Inflammatory macrophage treated with lipopolysaccharide for 4 hours (primary cell): ENCODE measurements at places on chromosomes 6 and 20.

DNA sequence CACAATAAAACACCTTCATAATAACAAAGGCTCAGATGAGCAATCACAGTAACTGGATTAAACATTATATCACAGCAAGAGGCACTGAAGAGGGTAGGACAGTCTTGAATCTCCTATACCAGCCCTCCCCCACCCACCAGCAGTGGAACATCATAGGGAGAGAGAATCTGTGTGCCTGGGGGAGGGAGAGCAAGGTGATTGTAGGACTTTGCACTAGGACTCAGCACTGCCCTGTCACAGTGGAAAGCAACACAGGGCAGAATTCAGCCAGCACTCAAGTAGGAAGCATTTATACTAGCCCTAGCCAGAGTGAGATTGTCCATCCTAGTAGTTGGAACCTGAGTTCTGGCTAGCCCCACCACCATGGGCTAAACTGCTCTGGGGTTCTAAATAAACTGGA lies 400.2 kb downstream of the HAO1 start:
- DNase-seq = no peak

DNA sequence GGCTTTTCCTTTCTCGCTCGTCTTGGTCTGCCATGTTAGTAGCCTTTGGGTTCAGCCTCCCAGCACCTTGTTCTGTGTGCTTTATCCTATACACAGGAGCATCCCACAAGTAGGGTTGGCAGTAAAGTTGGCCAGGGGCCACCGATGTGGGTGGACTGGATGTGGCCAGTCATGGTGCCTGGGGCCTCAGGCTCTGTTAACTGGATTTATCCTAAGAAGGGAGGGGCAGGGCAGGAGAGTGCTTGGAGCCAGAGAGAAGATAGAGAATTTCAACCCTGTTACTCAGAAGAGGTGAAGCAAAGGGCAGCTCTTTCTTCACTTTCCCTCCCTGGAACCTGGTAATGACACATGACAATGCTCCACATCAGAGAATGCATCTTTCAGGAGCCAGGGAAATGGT lies 14.1 kb upstream of the SIRPB2 start:
- no peak for DNase-seq

DNA sequence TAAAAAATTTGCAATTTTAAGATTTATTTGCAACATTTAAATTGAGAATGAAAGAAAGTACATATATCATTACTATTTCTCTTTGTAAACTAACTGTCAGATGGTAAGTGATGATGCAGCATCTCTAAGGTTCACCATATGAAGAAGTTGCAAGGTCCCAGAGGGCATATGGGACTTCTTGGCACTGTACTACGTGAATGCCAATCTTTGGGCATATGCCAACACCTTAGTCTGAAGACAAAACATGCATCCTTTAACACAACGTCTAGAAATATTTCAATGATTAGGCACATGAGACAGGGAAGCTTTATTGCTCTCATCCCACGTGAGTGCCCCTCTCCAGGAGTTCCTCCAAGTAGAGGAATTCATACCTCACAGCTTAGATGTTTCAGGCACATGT lies 66.8 kb downstream of the CDK19 start:
- no peak for DNase-seq

- no peak for DNase-seq
Observed at GRCh38 chr6:80956898-80957297, 795.6 kb downstream of the TENT5A start.

DNA sequence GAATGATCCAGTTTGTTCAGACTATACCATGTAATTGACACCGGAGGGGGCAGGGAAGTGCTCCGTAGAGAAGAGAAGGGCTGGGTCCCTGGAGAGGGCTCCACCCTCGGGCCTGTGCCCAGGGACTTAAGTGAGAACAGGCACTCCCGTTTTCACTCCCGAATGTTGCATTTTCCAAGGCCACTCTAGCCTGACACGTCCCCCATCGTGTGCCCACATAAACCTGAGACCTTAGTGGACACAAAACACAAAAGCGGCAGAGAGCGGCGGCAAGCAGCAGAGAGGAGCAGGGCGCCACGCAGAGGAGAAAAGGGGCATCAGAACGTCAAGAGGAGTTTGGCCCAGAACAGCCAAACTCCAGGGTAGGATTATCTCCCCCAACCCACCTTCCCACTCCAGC lies 1405.1 kb downstream of the GRIK2 start:
- no peak for DNase-seq

- peak; percentile 44 for DNase-seq
Observed at GRCh38 chr6:161199850-161200249, 74.0 kb downstream of the AGPAT4 start.

- no peak for DNase-seq
Observed at GRCh38 chr6:169253337-169254238, at the start of gene THBS2. TSS of gene THBS2 (minus strand) at chr6:169253846. CDS start at chr6:169250784, 3,062 bp downstream.
